Stimulated activated CD8-positive, alpha-beta memory T cell treated with anti-CD3 and anti-CD28 coated beads, Interleukin-7, amount 100 ng/mL, for 1 hour (primary cell): ENCODE measurements at places on chromosomes 7 and 10.

DNA sequence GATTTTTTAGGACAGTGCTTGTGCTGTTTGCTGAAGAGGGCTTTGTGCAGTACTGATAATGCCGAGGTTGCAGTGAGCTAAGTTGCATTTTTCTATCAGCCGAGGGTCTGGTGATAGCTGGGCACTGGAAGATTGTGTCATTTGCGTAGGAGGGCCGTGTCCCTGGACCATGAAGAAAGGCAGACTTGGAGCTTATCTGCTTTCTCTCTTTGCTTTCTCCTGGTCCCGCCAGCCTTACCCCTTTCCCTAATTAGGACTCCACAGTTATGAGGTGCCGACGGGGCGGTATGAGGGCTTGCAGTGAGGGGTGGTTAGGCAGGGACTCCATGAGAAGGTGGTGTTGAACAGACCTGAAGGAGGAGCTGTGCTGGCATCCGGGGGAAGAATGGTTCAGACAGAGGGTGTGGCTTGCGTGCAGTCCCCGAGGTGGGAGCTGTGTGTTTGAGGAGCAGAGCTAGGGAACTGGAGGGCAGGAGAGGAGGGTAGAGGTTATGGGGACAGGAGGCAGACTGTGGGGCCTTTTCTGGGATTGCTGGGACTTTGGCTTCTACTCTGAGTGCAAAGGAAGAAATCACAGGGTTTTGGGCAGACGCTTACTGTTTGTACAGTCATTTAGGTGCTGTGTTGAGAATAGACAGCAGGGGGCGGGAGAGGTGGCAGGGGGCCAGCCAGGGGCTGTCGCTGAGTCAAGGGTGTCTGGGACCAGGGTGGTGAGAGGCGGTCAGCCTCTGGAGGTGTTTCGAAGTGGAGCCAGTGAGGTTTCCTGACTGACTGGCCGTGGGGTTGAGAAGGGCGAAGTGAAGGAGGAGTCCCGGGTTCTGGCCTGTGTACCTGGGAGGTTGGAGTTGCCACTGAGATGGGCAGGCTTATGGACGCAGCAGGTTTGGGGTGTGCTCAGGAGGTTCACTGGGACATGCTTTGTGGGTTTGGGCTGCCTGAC is 43.4 kb downstream of the PRF1 start:
- peak; percentile 53 for DNase-seq

DNA sequence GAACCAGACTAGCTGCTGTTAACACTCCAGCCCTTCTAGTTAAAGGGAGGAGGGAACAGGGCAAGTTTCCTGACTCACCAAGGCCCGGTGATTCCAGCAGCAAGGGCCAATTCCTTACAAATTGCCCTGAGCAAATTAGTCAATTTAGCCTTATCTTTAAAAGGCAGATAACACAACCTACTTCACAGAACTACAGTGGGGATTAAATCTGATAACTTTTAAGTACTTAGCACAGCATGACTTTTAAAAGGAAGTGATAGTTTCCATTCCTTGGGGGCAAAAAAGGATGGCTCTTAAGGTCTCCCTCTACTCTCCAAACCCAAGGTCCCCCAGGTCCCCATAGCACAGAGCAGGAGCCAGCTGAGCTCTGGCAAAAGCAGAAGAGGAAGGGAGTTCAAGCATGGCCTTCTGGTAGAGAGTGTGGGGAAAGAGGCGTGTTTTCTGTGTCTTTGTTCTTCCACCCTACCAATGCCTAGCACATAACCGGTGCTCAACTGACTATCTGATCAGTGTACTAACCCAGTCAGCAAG is 4.0 kb downstream of the CDCA7L start:
- no peak for DNase-seq

DNA sequence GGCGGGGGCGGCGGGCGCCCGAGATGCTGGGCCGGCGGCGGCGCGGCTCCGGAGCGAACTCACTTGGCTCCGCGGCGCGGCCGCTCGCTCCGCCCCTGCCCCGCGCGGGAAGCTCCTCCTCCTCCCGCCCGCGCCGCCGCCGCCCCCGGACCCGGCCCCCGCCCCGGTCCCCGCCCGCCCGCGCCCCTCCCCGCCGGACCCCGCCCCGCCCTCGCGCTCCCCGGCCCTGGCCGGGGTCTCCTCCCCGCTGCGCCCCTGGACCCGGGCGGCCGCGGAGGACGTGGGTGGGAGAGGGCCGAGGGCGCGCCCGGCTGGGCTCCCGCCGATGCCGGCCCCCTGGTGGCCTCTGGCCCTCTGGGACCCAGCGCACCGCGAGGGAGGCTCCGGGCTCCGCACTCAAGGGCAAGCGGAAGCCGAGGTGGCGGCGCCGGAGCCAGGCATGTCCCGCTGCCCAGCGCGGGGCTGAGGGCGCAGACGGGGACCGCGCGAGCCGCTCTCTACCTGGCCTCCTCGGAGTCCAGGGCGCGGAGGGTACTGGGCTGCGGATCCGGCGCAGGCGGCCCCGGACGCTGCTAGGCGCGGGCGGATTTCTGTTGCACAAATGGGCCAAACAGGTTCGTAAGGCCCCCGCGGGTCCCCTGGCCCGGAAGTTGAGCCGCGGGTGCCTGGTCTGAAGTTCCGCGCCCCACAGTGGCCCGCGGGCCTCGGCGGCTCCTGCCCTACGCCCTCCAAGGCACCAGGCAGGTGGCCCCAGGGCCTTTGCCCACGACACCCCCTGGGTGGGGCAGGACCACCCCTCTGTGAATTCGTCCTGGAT is at the start of gene TCERG1L:
TCERG1L (minus strand) TSS at position 61 of the 817 bp plus-strand sequence. CDS start 86 bp downstream, outside the sequence.
- DNase-seq: no peak

DNA sequence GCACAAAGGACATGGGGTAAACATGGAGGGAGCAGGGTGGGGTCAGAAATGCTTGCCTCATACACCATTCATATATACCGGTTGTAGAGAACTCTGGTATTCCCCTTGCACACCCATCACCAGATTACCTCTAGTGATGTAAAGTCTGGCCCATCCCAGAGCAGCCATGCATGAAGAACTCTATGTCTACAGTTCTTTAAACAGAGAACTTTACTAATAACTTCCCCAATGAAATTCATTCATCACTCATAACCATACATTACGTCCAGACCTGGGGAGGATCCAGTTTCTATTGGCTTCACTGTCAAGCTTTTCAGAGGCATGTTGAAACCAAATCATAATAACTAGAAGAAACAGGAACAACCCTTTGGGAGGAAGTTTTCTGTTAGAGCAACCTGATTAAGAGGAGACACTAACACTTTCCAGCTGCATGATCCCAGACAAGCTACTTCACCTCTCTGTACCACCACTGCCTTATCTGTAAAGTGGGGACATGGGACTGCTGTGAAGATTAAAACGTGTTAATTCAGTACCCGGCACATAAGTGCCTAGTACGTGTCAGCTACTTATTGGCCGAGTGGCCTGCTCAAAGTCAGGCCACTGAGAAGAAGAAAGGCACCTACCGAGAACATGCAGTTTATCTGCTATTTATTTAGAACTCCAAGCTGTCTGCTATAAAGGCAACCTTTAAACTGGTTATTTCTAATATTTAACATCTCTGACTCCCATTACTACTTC is 59.7 kb downstream of the IGF2BP3 start:
- DNase-seq: no peak

DNA sequence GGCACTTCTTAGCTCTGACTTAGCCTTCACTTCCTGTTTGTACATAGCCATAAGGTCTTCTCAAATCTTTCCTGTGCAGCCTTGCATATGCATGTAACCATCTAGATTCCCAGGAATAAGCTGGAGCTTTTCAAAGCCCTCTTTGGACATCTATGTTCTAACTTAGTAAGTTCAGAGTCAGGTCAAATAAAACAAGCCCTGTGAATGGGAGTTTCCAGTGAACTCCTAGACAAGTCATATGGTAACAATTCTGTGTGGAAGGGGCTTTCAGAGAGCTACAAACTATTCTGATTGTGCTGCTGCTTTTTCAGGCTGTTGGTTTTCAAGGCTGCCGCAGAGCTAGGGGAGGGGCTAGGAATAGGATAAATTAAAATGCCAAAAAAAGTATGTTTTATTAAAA is 208.4 kb upstream of the AKR1E2 start:
- no peak for DNase-seq

DNA sequence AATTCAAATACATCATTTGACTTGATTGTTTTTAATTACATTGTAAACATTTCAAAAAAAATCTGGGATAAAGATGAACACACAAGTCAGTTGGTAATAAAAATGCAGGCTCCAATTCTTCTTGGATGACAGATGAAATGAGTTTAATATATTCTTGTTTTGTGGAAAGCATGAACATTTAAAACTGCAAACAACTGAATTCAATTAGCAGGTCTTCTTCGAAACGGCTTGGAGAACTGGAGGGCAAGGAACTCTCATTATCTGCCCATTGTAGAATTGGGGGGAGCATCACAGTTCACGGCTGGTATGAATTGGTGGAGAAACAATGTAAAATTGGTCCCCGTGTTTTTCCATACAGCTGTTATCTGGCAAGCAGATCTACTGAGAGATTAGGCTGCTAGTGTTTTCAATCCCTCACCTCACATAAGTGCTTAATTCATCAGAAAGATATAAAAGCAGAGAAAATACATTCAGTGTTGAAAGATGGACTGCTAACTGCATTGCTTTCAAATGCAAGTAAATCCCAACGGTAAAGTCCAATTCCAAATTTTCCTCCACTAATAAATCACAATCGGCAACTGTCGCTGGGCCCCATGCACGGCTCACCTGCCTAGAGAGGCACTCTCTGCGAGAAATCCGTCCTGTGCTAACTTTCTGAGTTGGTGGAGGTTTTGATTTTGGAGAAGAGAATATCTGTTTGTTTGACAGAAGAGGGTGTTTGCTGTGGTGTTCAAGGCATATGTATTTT is 199.5 kb downstream of the ZNF438 start:
- no peak for DNase-seq

DNA sequence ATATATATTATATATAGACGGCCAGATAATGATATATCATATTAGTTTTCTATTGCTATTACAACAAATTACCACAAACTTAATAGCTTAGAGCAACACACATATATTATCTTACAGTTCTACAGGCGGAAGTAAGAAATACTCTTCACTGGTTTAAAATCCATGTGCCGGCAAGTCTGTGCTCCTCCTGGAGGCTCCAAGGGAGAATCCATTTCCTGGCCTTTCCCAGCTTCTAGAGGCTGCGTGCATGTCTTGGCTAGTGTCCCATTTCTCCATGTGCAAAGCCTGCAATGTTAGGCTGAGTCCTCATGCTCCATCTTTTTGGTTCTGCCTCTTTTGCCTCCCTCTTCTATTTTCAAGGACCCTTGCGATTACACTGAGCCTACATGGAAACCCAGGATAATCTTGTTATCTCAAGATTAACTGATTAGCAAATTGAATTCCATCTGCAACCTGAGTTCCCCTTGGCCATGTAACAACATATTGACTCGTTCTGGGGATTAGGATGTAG is 23.9 kb upstream of the PNLIPRP3 start:
- no peak for DNase-seq

- no peak for DNase-seq
Measured at GRCh38 chr7:25970356-25970755, 181.6 kb upstream of the NFE2L3 start.

GRCh38 chr7:107284911-107285479 is 116.2 kb downstream of the HBP1 start:
- no peak for DNase-seq

DNA sequence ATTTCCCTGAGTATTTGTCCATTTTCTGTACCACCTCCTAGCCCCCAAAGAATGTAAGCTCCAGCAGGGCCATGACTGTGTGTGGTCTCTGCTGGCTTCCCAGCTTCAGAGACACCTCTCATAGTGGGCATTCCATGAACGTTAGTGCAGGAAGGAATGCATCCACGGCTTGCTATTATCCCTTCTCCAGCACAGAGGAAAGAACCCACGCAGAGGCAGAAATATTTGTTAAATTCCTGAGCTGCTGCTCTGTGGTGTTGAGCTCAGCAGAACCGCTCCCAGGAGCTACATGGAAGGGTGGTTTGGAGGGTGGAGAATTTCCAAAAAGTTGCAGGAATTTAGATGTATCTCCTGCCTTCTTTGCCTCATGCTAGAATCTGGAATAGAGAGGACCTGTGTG is 275.2 kb downstream of the POU6F2 start:
- no peak for DNase-seq
